ENCODE measurements at places on chromosomes 5 and 9.

DNA sequence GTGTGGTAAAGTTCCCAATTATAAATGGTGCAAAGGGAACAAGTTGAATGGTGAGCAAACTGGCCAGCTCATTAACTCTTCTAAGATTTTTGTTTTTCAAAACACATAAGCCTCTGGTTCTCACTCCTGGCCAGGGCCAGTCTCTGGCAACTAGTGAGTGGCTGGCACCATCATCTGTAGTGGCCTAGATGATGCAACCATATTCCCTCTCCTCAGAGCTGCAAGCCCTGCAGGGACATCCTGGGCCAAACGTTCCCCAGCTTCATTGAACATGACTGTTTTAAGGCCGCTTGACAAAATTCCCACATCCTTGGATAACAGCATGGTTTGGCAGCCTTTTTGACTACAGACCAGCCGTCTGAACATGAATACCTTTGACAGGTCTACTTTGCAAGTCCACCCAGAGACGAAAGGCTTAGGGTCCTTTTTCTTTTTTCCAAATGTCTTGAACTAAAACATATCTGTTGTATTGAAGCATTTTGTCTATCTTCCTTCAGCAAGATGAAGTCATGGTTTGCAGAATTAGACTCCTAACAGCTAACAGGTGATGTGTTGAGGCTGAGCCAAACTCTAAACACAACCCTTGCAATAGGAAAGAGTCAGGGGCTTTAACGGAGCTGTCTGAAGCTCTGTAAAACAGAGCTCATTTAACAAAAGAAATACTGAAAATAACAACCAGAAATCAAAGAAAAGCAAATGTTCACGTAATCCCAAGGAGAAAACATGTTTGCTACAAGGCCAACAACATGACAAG is 23.8 kb downstream of the MACROH2A1 start:
- no peak for DNase-seq

DNA sequence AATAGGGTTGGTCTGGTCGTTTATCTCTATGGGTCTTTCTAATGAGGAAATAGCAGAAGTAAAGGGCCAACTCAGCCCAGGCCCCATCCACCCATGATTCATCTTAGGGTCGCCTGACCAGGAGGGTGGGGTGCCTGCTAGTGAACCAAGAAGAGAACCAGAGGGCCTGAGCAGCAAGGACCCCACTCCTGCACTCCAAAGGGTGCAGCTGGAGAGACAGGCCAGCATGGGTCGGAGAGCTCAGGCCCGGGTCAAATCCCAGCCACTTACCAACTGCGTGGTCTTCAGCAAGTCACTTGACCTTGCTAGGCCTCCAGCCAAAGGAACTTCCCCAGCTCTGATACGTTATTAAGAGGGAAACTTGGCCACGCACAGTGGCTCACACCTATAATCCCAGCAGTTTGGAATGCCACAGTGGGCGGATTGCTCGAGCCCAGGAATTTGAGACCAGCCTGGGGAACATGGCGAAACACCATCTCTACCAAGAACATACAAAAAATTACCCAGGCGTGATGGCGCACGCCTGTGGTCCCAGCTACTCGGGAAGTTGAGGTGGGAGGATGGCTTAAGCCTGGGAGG is 4.3 kb downstream of the BBLN start:
- DNase-seq = no peak

DNA sequence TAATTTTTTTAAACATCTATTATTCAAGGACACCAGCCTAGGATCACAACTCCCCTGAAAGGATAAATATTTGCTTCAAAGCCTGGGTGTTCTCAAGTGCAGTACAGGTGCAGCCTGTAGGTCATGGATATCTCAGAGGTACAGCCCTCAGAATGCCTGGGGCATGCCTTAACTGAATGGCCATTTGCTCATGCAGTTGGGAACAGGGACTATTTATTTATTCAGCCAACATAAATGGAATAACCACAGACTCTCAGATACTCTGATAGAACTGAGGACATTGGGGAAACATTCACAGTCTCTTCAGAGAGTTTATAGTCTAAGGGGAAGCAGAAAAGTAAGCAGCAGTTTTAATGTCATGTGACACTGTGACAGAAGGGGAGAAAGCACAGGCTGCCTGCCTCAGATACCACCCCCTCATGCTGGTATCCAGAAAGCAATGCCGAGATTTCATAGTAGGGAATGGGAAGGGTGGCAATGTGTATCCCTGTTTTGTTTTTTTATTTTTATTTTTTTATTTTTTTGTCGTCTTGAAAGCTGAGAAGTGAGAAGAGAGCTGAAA is 112.6 kb downstream of the MACIR start:
- no peak for DNase-seq

DNA sequence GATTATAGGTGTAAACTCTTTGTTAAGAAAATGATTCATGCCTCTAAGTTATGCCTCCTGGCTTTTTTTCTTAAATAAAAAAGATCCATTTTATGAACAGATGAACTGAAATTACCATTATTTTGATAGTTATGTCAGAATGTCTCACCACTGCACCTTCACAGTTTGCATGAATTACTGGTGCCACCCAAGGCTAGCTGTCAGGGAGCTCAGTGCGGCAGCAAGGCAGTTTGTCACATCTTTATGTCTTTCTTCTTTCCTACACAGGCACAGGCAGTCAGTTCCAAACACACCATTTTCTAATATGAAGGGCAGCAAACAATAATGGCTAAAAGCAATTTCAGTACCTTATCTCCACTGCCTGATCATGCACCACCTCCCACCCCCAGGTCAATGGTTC is 147.7 kb downstream of the SREK1 start:
- DNase-seq = no peak

All from MM.1S (cell line).